ENCODE measurements at places on chromosomes 3 and 15.

DNA sequence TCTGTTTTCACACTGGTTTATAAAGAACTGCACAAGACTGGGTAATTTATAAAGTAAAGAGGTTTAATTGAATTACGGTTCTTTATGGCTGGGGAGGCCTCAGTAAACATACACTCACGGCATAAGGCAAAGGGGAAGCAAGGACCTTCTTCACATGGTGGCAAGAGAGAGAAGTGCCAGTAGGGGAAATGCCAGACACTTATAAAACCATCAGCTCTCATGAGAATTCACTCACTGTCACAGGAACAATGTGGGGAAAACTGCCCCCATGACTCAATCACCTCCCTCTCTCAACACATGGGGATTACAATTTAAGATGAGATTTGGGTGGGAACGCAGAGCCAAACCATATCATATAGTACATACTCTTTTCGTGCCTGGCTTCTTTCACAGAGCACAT is 42.4 kb downstream of the MAP2K1 start:
- DNase-seq, result no peak

DNA sequence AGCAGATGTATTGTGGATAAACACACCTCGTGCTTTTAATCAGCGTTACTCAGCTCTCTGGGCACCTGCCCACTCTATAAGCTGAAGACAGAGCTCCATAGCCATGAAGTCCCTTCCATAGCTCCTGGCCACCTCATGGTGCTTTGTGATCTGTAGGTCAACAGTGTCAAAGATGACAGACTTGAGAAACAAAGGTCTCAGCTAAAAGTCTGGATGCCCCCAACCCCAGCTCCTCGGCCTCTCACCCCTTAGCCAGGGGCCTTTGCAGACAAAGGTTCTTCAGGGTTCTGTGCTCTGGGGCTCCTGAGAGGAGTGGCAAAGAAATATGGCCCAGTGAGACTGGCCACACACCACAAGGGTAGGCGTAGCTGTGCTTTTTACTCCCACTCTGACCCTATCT is 168.6 kb downstream of the KLF13 start:
- DNase-seq, result no peak

GRCh38 chr3:65313666-65314065 is 625.9 kb upstream of the ADAMTS9 start:
- DNase-seq, result no peak

- DNase-seq, result no peak
Observed at GRCh38 chr15:85545185-85545584, 164.8 kb downstream of the AKAP13 start.

GRCh38 chr3:99774467-99774866 is 43.2 kb upstream of the CMSS1 start:
- no peak for DNase-seq

DNA sequence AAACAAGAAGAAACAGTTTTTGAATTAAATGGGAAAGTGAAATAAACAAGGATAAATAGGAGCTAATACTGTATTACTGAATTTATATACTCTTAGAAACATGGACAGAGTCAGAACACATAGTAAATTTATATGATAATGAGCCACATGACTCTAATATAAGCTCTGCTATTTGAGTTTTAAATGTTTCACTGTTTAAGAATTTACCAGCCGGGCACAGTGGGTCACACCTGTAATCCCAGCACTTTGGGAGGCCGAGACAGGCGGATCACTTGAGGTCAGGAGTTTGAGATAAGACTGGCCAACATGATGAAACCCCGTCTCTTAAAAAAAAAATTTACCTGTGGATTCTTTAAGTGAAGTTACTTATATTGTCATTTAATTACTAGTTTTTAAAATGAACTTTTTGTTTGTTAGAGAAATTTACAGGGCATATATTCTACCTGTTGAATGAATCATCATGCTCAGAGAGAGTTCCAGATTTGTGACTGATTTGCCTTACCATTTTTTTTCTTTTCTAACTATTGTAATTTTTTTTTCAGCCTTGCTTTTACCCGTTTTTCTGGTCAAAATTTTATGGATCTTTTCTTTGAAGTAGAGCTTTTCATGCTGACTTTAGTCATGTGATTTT is 125.7 kb downstream of the TCF12 start:
- DNase-seq, result no peak

GRCh38 chr3:129632556-129632955 is 26.1 kb upstream of the PLXND1 start:
- DNase-seq, result no peak

- no peak for DNase-seq
Observed at GRCh38 chr15:68640791-68641331, 62.1 kb downstream of the CORO2B start.

GRCh38 chr15:71224024-71224423 is 108.8 kb downstream of the THSD4 start:
- no peak for DNase-seq

DNA sequence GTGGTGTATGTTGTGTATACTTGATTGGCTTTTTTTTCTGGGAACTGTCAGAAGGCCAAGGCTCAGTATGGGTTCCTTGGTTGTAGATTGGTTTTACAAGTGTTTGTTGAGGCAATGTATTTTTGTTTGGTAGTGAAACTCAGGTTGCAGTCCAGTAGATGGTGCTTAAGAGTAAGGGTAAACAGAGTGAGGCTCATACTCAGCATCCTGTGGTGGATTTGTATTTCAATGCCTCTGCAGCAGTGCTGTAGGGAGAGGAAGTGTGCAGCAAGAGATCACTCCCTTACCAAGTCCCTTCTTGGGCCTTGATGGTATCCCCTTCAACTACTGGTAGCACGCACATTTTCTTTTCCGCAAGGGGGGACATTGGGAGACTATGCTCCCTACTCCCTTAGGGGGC is 428.5 kb upstream of the CNTN3 start:
- DNase-seq, result no peak

GRCh38 chr3:150703756-150704344 is at the start of gene ERICH6:
TSS of gene ERICH6 (minus strand) at chr3:150703920. CDS start at chr3:150703898, 22 bp downstream.
- peak; percentile 84 for DNase-seq

GRCh38 chr3:77038468-77038929 is 1.4 kb upstream of the ROBO2 start:
- no peak for DNase-seq

DNA sequence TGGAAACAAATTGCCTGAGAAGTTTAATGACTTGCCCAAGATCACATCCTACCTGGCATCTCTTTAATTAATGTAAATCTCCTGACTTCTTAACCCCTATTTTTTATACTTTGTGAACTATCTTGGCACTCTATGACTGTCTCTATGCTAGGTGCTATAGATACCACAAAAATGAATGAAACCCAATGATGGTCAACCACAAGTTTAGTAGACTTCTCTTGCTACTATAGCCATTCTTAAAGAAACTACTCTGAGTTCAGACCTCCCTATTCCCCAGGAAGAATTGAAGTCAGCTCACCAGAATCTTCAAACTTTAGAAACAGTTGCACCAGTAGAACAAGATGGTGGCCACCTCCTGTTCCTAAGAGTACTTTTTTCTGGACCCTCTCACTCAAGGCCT is 191.1 kb downstream of the RSL24D1 start:
- DNase-seq, result no peak

DNA sequence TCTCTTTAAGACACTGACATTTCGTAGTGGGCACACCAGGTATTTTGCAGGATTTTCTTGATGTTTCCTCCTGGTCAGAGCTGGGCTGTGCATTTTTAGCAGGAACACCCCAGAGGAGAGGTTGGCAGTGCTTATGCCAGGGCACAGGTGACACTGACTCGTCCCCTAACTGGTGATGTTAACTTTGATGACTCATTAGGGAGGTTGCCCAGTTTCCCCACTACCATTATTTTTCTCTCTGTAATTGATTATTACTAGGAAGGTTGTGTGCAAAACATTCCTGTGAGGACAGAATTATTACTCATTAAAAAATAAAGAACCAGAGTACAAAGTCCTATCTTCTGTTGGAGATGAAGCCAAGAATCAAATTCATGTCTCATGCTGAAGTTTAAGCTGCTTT is 394.5 kb downstream of the GABRG3 start:
- no peak for DNase-seq

DNA sequence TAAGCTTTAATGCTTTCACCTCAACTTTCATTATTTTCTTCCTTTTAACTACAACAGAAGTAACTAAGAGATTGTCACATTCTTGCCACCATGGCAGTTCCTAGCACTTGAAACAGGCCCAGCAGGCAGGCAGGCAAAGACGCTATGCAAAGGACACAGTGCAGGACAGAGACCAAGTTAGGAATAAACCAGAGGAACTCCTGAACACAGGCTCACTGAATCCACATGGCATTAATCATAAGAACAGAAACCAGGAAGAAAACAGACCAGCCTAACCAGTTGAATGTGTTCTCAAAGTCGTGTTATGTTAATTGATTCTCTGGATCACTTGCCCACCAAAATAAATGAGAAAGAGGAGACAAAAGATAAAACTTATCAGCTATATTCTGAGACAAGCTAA is 397.6 kb downstream of the TBL1XR1 start:
- no peak for DNase-seq

GRCh38 chr3:1456781-1457311 is 364.0 kb downstream of the CNTN6 start:
- DNase-seq, result no peak

DNA sequence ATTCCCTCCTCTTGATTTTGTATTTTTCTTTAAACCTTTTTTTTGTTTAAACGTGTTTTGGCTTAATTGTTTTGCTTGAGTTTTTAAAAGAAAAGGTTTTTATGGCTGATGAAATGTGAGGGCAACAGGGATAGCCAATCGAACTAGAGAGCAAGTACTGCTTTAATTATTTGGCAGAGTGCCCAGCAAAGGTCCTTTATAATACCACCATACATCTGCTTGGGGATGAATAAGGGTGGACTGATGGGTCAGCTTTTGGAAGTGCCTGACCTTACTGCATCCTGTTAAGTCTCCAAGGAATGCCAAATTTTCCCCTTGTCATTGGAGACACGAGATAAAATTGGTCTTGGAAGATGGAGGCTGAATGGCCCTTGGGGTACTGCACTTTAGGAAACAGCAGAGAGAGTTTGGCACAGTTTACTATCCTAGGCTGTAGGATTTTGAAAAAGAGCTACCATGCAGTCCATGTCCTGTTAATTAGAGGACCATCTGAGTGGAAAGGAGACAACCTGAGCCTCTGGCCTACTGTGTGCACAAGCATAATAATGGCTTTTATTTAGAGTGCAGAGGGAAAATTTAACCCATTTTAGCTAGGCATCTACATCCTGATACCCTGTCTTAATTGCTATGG is 19.8 kb upstream of the MTHFS start:
- no peak for DNase-seq

DNA sequence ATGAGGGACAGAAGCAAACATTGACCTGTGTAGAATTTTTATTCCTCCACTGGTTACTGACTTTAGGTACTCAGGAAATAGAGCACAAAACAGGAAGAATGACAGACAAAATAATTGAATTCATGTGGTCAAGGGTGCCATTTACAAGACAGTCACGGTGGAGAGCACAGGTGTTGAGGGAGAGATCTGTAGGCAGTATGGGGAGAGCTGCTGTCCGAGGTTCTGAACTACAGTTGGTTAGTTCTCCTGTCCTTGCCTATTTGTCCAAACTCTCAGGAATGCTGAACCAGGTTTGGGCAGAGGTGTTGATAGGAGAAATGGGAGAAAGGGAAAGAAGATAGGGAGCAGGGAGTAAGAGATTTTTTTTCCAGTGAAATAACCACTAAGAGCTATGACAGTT is 178.5 kb upstream of the ZBTB20 start:
- no peak for DNase-seq

DNA sequence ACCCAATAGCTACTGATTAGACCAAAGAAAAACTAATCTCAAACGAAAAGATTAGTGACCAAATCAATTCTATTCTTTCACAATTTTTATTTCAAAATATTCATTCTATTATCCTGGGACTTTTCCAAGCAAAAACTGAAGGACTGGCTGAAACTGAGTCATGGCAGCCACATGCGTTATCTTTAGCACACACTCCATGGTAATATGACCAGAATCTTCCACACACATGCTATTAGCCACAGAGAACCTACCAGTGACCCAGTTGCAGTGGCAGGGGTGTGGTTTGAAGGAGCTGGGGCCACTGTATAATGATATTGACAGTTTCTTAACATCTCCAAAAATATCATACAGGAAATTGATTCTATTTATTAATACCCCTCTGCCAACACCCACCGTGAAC is 154.8 kb upstream of the ABI3BP start:
- DNase-seq, result no peak

GRCh38 chr3:116166121-116166520 is 279.2 kb downstream of the LSAMP start:
- DNase-seq, result no peak

GRCh38 chr3:14435175-14436014 is 33.0 kb downstream of the SLC6A6 start:
- DNase-seq, result no peak

GRCh38 chr15:101207867-101208288 is 44.0 kb downstream of the CHSY1 start:
- no peak for DNase-seq

DNA sequence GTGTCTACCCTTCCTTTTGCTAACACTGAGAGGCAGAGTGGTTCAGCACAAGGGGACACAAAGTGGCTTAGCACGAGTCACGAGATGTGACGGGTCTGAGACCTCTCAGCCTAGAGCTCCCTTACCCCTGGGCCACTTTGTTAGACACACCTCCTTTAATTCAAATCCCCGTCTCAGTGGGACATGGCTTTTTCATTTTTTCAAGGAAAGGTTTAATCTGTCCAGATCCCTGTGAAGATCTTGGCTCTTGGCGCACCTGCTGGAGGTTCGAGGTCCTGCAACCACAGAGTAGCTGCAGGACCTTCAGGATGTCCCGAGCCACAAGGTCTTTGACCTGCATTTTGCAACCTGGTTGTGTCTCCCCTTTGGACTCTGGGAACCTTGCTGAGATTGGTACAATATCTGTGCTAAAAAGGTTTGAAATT is 52.0 kb downstream of the LPP start:
- no peak for DNase-seq

GRCh38 chr15:28884151-28884940 is 1.4 kb upstream of the APBA2 start:
- DNase-seq, result no peak

DNA sequence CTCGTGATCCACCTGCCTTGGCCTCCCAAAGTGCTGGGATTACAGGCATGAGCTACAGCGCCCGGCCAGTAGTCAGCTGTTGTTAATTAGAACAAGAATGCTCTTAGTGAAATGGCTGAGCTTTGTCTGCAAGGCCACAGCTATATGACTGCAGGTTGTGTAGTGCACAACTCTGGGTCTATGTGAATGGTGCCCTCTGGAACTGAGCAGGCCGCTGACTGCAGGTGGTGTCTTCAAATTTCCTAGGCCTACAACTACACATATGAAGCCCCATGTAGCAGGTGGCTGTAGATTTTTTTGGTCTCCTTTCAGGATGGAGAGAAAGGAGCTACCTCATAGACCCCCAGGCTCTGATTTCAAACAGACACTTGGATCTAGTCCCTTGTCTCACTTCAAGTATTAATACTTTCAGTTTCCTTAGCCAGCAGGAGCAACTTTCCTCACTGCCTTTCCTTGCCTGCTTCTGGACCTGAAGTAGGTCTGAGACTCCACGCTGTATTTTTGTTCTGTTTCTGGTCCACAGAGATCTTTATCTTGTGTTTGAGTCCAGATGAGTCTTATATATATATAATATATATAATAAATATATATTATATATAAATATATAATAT is 86.9 kb downstream of the C3orf80 start:
- DNase-seq, result no peak

- no peak for DNase-seq
Observed at GRCh38 chr3:180922242-180922641, 9.8 kb downstream of the FXR1 start.

- DNase-seq, result no peak
Observed at GRCh38 chr15:99565049-99565298, 810 bp upstream of the MEF2A start.

Measured in activated CD4-positive, CD25-positive, alpha-beta regulatory T cell treated with anti-CD3 and anti-CD28 coated beads, Interleukin-2, amount 50 U/mL, for 72 hours (primary cell).